ENCODE measurements at places on chromosomes 1 and 21.

GRCh38 chr21:41768437-41769042 lies 1.7 kb upstream of the RIPK4 start:
- no peak for DNase-seq

DNA sequence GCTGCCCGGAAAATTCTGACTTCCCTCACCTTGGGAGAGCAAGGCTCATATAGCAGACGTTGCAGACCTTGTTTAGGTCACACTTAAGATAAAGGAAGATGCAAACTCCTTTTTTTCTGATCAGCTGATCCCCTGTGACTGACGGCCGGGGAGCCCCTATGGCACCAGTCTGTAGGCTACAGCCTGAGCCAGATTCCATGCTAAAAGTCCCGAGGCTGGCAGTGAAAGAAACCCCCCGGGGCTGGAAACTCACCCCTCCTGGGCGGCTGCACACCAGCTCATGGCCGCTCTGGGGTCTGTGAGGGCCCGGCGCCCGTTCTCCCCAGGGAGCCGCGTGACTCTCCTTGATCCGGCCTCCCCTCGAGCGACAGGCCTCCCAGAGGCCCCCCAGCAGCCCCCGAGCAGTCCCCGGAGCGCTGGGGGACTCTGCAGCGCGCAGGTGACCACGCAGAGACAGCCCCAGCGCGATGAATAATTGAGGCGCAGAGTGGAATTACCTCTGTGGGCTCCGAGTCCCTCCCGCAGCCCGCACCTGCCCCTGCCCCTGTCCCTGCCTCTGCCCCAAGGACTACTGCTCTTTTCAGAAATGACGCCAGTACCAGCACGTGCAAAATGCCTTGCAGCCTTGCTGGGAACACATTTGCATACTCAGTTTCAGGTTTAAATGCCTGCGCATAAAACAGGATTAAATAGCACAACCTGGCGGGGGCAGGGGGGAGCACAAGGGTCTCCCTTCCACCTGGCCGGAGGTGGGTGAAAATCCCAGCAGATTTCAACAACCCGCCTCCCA lies 62.6 kb upstream of the CLDN14 start:
- DNase-seq, result no peak

DNA sequence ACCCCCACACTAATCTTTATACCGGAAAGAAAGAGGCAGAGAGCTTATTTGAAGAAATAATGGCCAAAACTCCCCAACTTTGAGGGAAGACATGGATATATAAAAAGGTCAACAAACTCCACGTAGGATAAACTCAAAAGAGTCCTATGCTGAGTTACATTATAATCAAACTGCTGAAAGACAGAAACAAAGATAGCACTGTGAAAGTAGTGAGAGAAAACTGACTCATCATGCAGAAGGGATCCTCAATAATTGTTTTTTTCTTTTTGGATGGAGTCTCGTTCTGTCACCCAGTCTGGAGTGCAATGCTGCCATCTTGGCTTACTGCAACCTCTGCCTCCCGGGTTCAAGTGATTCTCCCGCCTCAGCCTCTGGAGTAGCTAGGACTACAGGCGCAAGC lies 48.5 kb upstream of the TTC39A start:
- DNase-seq, result no peak

- DNase-seq, result no peak
Measured at GRCh38 chr1:25718732-25719131, 81.3 kb upstream of the SELENON start.
